ENCODE measurements at places on chromosomes 12 and 14.

GRCh38 chr12:29741342-29742241, 42.1 kb downstream of the TMTC1 start:
- H3K4me1 ChIP-seq: peaks cover 27% of the 10 kb centered on the region
- DNase-seq: peak; percentile 21
- no peaks in the 10 kb centered on the region for H3K36me3 ChIP-seq

DNA sequence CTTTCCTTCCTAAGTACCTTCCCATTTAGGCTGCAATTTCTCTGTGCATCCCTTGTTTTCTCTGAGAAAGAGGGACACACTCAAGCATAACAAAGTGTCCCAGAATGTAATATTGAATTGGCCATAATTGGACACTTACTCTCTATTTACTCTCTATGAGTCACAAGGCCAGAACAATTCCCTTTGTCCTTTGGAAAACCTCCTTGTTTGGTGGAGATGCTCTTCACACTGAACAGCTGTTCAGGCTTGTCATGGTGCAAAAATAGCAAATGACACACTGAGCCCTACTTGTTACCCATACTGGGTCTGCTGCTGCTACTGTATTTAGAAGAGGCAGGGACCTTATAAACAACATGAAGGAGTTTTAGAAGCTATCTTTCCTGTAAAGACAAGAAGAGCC, 1590.5 kb upstream of the TMEM132C start:
- no peaks in the 10 kb centered on the region for H3K4me1 ChIP-seq
- no peaks in the 10 kb centered on the region for H3K27me3 ChIP-seq
- no peak for DNase-seq
- no peak overlapping the region for H3K4me3 ChIP-seq
- H3K36me3 ChIP-seq: no peaks in the 10 kb centered on the region
- H3K27ac ChIP-seq: no peak overlapping the region

DNA sequence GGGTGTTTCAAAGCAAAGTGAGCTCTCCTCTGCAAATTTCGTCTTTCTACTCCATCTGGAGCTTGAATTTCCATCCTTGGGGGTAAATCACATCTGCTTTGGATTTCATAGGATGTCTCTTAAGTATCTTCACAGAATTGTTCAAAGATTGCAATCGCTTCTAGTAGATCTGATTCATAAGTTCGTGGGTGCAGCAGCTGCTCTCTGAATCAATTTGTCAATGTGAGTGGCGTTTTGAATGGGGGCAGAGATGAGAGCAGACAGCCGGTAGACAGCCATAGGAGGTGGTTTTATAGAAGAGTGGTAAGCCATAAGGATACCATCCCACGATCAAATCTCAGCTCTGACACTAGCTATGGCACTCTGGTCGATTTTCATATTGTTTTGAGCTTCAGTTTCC, 146.0 kb upstream of the RPH3A start:
- no peaks in the 10 kb centered on the region for H3K36me3 ChIP-seq
- no peaks in the 10 kb centered on the region for H3K4me1 ChIP-seq
- no peak for DNase-seq
- no peak overlapping the region for H3K4me3 ChIP-seq
- no peak overlapping the region for H3K27ac ChIP-seq

- DNase-seq: no peak
- no peaks in the 10 kb centered on the region for H3K36me3 ChIP-seq
- H3K27ac ChIP-seq: no peak overlapping the region
- H3K27me3 ChIP-seq: peaks cover 9% of the 10 kb centered on the region
Observed at GRCh38 chr14:22483863-22484593, 105.0 kb downstream of the DAD1 start.

DNA sequence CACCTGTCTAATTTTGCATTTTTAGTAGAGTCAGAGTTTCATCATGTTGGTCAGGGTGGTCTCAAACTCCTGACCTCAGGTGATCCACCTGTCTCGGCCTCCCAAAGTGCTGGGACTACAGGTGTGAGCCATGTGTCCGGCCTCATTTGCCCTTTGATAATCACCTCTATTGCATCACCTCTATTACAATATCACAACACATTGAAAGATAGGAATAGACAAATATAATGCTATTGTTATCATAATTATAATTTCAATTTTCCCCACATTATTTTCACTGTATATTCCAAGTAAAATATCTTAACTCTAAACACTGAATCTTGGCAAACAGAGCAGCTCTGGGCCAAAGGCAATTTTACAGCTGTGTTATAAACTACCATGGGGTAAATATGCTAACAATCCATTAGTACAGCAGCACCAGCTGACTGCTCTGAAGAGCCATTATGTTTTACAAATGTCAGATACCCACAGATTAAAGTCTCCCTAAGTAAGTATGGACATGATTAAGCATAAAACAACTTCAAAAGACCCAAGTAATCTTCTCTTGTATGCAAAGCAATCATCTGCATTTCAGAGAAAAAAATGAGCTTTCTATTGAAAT, 173.2 kb downstream of the MED13L start:
- no peak overlapping the region for H3K27ac ChIP-seq
- DNase-seq: no peak
- H3K36me3 ChIP-seq: no peaks in the 10 kb centered on the region
- H3K4me1 ChIP-seq: no peaks in the 10 kb centered on the region
- no peak overlapping the region for H3K4me3 ChIP-seq

DNA sequence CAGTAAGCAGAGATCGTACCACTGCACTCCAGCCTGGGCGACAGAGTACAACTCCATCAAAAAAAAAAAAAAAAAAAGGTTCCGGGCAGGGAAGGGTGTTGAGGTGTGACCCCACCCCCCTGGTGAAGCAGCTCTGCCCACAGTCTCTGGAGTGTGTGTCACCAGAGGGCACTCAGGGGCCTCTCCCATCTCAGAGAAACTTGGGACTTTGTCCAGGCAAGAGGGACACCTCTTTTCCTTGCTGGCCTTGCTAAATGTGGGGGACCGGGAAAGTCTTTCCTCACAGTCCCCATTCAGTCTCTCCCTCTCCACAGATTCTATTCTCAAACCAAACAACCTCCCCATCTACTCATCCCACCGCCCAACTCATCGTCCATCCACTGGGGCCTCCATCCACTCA, 43.6 kb downstream of the RFLNA start:
- no peaks in the 10 kb centered on the region for H3K27me3 ChIP-seq
- no peaks in the 10 kb centered on the region for H3K4me1 ChIP-seq
- no peak overlapping the region for H3K4me3 ChIP-seq
- no peak for DNase-seq
- peaks cover 11% of the 10 kb centered on the region for H3K36me3 ChIP-seq
